H54 (cell line): ENCODE measurements at places on chromosomes 6 and 20.

DNA sequence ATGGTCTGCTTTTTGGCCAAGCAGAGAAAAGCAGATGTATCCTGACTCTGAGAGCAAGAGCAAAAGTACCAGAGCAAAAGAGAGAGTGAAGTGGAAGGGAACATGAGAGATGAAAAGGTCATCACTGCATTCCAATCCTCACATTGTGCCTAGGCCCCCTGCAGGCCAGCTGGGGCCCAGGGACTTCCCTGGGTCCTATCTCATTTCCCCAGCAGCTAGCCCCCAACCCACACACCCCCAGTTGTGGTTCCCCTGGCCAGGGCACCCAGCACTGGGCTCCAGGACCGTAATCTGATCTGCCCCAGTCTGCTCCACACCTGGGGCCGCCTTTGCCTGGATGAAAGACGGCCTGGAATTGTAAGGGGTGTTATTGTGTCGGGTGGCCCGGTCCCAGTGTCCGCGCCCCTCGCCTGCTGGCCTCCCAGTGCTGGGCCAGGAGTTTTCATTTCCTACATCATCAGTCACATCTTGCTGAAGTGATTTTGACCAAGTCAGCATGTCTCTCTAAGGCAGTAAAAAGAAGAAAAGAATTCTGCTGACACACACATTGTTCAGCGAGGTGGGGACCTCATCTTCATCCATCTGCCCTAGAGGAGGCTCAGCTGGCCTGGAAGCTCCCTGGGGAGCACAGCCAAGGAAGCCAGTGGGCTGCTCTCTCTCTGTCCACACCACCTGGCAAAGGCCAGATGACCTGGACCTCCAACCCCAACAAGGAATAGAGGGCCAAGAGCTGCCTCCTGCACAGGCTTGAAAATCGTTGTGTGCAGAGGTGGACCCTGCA, 4.0 kb upstream of the BMP7 start:
- DNase-seq: no peak

GRCh38 chr6:143642403-143642802, 35.4 kb upstream of the PHACTR2 start:
- DNase-seq: no peak

DNA sequence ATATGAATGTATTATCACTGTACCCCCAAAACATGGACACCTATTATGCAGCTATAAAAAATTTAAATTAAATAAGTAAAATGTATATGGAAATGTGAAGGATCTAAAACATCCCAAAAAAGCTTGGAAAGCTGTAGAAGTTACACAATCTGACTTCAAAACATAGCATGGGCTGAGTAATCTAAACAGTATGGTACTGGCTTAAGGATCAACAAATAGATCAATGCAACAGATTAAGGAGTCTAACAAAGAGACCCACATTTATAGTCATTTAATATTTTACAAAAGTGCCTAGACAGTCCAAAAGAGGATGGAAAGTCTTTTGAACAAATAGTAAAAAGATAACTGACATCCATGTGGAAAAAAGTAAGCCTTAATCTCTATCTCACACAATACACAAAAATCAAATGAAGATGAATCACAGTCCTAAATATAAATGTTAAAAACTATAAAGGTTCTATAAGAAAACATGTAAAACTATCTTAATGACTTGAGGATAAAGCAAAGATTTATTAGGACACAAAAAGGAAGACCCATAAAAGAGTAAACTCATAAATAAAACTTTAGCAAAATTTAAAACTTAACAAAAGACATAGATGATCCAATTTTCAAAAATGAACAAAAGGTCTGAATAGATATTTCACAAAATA, 46.8 kb downstream of the RANBP9 start:
- no peak for DNase-seq

DNA sequence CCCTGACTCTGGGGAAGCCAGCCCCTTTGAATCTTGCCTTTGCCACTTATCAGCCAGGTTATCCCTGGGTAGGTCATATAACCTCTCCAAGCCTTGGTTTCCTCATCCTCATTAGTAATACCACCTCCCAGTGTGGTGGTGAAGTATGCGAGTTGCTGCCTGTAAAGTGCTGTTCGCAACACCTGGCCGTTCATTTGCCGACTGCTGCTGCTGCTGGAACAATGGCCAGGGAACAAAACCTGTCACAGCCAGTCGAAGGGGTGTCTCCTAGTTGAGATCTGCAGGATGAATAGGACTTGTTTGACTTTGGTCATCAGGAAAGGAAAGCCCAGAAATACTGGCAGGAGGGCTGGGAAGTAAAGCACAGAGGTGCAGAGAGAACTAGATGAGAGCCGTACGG, 6.1 kb downstream of the MANBAL start:
- DNase-seq: no peak
